GM12878 (cell line): ENCODE measurements at places on chromosomes 11 and 22.

DNA sequence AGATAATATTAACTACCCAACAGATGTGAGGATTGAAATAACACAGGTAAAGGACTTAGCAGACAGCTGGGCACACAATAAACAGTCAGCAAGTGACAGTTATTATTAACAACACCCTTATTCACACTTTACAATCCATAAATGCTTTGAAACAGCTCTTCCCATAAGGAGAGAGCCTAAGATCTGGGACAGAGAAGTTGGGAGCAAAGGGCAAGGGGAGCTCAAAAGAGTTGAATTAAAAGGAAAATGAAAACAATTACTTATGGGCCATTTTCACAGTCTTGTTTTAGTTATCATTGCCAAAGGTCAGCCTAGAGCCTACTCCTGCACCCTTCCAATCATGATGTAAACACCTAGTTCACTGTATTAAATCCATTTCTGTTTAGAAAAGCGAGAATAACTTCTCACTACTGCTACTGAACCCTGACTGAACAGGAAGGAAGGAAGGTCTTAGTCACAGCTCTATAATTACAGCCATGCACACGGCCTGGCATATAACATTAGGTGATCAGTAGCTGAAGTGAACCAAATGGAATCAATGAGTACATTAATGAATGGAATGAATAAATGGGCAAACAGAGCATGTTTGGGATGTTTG is 111.3 kb downstream of the PLEKHA7 start:
- DNase-seq: peak; percentile 65

- no peak for DNase-seq
These were observed 40.9 kb downstream of the SIK3 start for GRCh38 chr11:117057317-117057716.

DNA sequence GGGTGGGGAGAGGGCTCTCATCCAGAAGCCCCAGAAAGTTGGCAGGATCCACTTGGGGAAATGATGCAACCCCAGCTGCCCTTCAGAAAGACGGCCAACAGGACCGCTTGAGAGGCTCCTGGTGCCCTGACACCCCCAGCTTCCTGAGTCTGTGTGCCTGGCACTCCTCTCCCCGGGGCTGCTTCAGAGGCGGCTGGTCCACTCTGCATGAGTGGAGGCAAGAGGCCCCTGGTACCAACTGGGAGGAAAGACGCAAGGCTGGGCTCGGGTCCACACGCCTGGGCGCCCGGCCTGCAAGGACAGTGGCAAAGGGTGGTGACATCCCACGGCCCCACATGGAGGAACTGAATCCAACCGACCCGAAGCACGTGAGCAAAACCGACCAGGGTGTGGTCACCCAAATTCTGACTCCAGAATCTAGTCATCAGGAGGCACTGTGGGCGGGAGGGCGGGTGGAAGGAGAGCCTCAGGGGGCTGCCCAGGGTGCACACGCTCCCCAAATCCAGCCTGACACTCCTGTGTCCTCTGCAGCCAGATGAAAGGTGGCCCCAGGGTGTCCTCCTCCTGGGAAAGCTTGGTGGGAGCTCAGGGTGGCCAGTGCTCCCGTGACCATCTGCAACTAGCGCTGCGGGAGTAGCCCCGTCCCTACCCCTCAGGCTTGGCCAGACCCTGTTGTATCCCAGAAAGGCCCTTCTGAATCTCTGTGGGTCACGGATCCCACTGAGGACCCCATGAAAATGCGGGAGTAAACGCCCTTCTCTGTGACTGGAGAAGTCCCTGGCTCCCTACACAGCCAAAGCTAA is 3.7 kb downstream of the RNH1 start:
- peak; percentile 38 for DNase-seq

DNA sequence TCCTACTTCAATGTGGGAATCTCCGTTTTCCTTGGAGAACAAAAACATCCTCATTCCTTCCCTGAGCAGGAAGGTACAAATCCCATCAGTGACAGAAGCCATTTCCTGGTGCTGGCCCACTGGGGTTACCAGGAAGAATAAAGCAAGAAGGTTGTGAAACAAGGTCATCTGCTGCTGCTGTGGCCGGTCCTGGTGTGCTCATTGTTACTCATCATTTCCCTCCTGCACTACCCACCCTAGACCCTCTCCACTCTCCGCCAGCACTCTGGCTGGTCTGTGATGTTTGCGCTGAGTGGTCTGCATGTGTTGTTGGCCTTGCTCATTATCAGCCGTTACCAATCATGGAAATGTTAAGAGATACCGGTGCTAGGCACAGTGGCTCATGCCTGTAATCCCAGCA is 37.0 kb downstream of the OSBP2 start:
- no peak for DNase-seq

DNA sequence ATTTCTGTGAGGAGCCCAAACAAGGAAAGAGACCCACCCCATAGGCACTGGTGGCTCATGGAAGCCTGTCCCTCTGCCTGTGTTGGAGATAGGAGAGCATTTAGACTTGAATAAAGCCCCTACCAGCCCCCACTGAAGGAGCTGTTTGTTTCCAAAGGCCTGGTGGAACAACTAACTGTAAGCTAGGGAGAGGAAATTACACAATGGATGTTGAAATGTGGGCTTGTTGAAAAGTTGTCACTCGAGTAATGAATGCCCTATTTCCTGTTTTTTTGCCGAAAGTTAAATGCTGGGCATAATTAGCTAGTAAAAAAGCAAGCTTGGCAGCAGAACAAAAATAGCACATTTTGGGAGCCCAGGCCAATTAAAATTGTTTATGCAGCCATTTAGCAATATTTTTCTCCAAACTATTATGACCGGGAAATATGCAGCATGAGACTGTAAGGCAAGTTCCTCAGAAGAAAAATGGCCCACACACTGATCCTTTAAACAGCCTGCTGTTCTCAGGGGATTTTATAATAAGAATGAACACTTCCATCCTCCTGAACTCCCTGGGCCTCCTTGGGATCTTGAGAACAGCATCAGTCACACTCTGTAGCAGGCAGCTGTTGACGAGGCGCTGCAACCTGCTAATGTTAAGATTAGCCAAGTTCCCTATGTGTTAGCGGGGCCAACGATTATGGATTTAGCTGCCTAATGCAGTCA is 38.6 kb upstream of the LMO2 start:
- no peak for DNase-seq

GRCh38 chr11:114289779-114290178 is 6.4 kb upstream of the NNMT start:
- no peak for DNase-seq

DNA sequence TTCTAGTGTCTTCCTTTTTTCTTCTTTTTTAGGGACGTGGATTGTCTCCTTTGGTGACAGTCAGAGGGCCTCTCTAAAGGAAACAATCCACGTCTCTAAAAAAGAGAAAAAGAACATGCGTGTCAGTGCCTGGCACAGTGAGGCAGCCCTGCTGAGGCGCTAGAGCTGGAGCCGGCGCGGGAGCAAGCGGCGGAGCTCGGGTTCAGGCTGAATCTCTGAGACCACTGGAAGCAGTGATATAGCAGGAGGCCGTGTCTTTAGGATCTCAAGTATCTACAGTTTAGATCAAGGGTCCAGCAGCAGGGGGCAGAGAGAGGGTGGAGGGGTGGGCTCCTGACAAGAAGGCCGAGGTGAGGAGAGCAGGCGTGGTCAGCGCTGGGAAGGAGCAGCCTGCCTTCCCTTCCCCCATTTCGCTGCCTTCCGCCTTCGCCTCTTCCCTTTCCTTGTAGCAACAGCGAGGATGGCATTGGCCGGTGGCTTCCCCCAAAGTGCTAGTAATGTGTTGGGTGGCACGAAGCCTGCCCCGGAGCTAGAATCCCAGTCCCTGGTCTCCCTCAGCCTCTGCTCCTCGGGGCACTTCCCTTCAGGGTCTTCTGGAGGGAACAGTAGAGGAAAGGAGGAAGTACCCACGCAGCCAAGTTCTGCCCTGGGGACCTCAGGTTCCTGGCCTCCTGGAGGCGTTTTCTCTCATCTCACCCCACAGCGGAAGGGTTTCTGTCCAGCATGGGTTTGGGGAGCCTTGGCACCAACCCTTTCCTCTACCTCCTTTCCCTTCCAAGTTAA is 28.2 kb upstream of the RAB1B start:
- no peak for DNase-seq

DNA sequence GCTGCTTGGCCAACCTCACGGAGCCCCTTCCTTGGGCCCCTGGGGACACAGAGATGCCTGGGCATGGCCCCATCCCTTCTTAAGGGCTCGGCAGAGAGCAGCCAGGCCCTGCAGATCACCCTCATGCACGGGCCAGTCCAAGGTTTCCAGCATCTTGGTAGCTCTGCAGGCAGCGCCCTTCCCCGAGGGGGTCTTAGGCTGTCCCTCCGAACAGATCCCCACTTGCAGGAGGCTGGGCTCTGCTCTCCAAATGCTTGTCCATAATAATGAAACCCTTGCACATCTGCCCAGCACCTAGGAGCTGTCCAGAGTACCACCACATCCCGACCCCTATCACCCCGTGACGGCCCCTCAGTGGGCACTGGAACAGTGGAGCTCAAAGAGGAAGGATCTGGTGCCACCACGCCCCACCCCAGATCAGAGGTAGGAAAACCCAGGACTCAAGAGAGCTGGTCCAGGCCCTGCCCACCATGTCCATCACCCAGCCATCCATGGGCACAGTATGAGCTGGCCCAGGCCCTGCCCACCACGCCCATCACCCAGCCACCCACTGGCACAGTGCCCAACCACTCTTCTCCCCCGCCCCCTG is 92.5 kb upstream of the PRR5 start:
- DNase-seq: no peak

- no peak for DNase-seq
These were observed 860 bp downstream of the TMEM184B start for GRCh38 chr22:38271927-38272372.

DNA sequence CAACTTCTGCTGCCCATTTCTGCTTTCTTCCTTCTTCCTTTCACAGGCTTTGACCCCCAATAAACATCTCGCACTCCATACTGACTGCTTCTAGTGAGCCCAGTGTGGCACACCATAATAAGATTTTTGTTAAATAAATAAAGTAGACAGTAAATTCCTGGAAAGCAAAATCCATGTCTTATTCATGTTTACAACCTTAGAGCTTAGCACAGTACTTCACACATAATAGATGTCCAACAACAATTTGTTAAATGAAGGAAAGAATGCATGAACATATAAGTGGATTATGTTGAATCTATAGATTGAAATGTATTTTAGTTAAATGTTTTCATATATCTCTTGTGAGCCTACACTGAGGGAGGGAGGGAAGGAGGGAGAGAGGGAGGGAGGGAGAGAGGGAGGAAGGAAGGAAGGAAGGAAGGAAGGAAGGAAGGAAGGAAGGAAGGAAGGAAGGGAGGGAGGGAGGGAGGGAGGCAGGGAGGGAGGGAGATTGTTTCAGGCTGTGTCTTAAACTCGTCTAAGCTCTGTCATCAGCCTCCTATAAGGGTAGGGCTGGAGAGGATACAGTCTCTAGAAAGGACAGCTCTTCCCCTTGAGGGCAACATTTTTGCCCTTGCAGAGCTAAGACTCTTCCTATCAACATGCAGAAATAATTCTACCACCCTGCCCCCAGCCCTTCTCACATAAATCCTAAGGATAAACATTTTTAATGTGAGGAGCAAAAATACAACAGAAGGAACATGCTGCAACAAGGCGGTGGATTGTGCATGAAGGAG is 168.1 kb downstream of the BARX2 start:
- DNase-seq: no peak

DNA sequence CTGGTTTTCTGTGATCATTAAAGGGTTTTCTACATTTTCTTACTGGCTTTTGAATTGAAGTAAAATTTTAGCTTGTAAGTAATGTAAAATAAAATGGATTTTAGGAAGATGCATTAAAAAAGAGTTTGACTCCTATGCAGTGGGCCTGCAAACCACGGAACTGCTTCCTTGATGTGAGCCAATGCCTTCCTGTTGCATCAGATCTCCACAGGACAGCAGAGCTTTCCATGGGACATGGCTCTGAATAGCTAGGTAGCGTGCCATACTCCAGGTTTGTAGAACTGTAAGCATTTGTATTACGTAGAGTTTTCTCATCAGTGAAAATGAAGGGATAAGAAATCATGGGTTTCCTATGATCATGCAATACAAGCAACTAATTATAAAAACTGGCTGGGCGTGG is 133.4 kb downstream of the SWAP70 start:
- DNase-seq: no peak

DNA sequence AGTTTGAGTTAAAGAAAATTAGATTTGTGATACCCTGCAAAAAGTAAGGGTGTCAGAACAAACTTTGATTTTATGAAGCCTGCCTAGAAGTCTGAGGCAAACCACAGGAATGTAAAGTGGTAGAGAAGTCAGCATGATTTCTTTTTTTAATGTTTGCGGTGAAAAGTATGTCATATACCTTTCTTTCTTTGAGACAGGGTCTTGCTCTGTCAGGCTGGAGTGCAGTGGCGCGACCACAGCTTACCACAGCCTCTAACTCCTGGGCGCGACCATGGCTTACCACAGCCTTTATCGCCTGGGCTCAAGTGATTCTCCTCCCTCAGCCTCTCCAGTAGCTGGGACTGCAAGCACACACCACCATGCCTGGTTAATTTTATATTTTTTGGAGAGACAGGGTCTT is 4.7 kb downstream of the API5 start:
- no peak for DNase-seq

DNA sequence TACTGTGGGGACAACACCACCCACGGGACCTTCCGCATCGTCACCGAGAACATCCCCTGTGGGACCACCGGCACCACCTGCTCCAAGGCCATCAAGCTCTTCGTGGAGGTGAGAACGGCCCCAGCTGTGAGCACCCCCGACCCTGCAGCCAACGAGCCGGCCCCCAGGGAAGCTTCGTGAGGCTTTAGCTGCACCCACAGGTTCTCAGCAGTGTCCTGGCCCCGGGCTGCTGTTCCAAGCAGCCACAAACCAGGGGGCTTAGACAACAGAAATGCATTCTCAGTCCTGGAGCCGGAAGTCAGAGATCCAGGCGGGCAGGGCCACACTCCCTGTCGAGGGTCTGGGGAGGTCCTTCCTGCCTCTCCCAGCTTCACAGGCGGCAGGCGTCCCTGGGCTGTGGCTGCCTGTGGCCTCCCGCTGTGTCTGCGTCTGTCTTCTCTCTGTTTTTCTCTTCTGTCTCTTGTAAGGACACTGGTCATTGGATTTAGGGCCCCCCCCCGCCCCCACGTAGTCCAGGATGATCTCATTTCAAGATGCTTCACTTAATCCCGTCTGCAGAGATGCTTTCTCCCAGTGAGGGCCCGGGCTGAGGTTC is 12.5 kb downstream of the MUC5B start:
- DNase-seq: no peak

GRCh38 chr22:46935506-46936377 is 173.3 kb downstream of the TBC1D22A start:
- DNase-seq: no peak

DNA sequence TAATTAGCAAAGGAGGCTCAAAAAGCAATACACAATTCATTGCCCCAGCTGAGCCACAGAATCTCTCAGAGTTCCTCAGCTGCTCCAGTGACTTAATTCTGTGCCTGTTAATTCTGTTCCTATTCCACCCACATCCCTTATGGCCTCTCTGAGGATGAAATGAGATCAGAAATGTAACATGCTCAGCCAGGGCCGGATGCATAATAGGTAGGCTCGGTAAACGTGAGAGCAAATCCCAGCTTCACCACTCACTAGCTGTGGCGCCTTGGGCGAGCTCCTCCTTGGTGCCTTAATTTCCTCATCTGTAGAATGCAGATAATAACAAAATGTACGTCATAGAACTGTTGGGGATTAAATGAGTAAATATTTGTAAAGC is 42.8 kb upstream of the DKK3 start:
- no peak for DNase-seq

- no peak for DNase-seq
These were observed 800.4 kb downstream of the BRD1 start for GRCh38 chr22:49027368-49027670.
